ENCODE measurements at places on chromosomes 11 and 22.

- DNase-seq, result no peak
Measured at GRCh38 chr22:43988116-43988820, 33.0 kb downstream of the SAMM50 start.

DNA sequence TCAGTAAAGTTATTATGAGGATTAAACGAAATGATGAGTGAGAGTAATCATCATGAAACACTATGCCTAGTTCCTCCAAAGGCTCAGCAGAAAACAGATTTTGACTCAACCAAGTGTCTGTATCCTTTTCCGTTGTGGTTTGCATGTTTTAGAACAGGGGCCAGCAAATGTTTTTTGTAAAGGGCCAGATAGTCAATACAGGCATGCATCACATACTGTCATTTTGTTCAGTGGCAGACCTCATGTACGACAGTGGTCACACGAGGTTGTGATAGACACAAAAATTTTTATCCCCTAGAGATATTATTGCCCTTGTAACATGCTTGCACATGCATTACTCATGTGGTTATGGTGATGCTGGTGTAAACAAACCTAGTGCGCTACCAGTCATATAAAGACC, 81.9 kb upstream of the SLC25A18 start:
- DNase-seq, result no peak

GRCh38 chr22:30286331-30286730, 3.0 kb downstream of the CASTOR1 start:
- DNase-seq, result no peak

DNA sequence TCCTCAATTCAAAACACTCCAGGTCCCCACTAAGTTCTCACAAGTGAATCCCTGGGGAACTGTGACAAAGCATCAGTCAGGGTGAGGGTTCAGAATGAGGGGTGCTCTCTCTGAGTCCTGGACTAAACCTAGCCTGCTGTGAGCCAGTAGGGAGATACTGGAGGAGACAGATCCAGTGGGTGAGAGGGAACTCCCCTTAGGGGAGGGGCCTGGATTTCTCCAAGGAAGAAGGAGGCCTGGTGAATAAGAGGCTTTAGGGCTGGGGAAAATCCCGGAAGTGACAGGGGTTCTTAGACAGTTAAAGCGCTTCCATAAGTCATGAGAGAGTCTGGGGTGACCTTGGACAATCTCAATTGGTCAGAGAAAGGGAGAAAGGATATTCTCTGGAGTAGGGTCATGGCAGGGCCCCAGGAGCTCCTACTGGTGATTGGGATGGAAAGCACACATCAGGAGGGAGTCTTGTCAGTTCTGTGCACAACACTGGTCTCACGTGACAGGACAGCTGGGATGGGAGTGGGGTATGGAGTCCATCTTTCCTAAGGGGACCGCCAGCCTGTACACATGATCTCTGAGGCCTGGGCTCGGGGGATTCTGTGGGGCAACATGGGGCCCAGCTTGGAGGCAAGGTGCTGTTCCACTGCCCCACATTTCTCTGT, 1.5 kb downstream of the TBC1D10A start:
- peak; percentile 81 for DNase-seq

DNA sequence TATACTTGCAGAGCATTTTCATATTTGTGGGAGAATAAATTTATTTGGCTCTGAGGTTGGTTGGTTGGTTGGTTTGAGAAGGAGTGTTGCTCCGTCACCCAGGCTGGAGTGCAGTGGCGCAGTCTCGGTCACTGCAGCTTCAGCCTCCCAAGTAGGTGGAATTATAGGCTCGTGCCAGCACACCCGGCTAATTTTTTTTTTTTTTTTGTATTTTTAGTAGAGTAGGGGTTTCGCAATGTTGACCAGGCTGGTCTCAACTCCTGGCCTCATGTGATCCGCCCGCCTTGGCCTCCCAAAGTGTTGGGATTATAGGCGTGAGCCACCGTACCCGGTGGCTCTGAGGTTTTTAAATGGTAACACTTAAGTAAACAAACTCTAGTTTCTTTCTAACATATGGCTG, 161.1 kb downstream of the TEAD1 start:
- no peak for DNase-seq

- no peak for DNase-seq
Measured at GRCh38 chr11:44718612-44719390, 8.0 kb upstream of the TSPAN18 start.

All from stromal cell of bone marrow (primary cell).